ENCODE measurements at places on chromosomes 5 and 9.

DNA sequence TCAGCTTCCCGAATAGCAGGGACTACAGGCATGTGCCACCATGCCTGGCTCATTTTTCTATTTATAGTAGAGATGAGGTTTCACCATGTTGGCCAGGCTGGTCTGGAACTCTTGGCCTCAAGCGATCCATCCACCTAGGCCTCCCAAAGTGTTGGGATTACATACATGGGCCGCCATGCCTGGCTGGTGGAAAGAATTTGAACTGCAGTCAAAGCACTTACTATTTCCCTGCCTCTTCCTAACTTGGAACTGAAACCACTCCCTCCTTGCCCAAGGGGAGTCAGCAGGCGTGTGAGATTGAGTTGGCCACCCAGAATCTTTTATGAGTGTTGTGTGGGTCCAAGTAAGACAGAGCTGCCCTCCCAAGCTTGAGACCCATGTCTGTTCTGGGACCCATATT lies 86.1 kb upstream of the PTPN3 start:
- DNase-seq = no peak

GRCh38 chr9:7489036-7489435 lies 310.5 kb downstream of the DMAC1 start:
- DNase-seq = no peak

DNA sequence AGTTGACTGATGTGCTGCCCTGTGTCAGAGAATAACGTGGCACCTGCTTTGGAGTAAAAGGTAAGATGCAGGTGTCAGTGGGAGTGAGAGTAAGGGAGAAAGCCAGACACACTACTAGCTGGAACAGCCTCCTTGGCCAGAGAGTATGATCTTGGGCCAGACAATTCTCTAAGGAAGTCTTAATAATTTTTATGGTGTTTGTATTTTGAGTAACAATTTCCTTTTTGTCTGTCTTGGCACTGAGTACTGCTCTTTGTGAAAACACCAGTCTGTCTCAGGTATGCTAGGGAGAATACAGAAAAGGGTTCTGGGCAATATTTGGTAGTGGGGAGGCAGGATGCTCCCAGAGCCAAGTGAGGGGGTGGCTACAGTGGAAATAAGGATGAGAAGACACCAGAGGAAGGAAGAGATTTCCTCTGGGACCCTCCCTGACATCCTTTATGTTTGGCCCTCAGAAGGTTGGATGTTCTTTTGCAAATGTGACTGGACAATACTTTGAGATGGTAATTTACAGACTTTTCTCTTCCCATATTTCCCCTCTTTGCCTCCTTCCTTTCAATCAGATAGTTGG lies 20.6 kb upstream of the PRDM6 start:
- DNase-seq = no peak

GRCh38 chr9:74610523-74611061 lies 113.5 kb downstream of the RORB start:
- no peak for DNase-seq

DNA sequence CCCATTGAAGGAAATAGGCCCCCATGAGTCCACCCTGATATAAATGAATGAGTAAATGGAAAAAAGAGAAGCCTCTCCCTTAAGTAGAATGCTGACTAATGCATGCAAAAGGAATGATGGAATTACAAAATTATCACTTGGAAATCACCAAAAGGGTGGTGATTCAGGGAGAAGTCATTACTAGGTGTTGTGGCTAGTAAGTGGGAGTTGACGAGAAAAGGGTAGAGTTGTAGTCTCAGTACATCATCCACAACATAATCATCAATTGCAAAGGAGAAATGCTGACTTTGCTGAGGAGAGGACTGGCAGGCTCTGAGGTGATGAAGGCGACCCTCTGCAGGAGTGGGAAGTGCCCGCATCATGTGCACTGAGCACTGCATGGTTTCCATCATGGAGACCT lies 201.5 kb upstream of the S1PR3 start:
- DNase-seq = no peak

DNA sequence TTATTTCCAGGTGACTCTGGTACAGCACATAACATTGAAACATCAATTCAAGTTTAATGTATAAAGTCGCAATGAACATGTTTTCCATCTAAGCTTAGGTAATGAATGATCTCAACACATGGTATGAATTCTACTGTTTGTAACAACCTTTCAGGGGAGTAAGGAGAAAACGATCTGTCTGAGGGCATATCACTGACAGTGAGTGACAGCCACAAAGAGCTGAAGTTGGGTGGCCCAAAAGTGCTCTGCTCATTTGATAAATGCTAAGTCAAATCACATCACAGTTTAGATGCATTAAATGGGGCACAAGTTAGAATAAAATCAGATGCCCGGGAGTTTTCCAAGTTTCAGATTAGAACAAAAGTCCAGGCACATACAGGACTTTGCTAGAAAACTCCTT lies 1.2 kb downstream of the FANCC start:
- DNase-seq = no peak

- no peak for DNase-seq
Measured at GRCh38 chr5:72245951-72246532, 74.0 kb downstream of the MRPS27 start.

- no peak for DNase-seq
Measured at GRCh38 chr5:83488821-83489220, 17.3 kb downstream of the VCAN start.
